ENCODE measurements at places on chromosomes 1 and 21. TPM values are rescaled to one million over a fixed set of nuclear protein-coding genes. Genes with fewer than 3 reads are reported as not detected.

Gene IRF2BP2
- 113 TPM for total RNA-seq

Gene FCGR1A
- total RNA-seq, result 0.30 TPM

Gene NBPF10
- 1.1 TPM for total RNA-seq

- no peak overlapping the region for H3K27ac ChIP-seq
- DNase-seq, result no peak
Measured at GRCh38 chr1:50196081-50196480, 87.4 kb downstream of the ELAVL4 start.

DNA sequence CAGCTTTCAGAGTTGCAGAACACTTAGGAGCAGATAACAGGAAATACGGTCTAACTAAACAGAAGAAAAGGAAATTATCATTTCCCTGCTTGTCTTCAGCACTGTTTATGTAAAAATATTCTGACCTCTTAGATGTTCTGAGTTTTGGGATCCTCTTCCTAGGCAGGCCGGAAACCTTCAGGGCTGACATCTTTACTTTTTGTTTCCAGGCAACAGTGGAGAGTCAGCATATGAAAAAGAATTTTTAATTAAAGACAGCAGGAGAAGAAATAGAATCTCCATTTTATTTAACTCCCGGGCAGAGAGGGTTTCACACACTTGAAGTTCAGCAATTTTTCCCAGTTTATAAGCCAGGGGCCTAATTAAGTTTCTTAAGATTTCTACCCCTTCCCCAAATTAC is 5.1 kb upstream of the RIPPLY3 start:
- H3K36me3 ChIP-seq, result no peaks in the 10 kb centered on the region
- peaks cover 42% of the 10 kb centered on the region for H3K27me3 ChIP-seq
- no peak overlapping the region for H3K27ac ChIP-seq
- no peak overlapping the region for H3K4me3 ChIP-seq

DNA sequence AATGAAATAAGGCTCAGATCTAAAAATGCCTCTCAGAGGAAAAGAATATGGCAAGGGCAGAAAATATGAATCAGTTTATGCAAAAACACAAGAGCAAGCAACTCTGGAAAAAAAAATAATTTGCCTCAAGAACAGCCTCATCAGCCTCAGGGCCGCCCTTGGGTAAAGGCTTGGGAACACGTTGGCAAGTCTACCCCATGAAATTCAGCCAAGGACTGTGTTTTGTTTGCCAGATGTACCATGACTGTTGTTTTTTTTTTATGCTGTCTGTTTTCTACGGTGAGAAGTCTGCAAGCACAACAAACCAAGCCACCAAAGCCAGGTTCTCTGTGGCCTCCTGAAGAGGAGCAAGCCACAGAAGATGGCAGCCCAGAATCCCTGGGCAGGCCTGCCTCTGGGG is 18.0 kb downstream of the HHIPL2 start:
- no peak for DNase-seq
- no peak overlapping the region for H3K27ac ChIP-seq

DNA sequence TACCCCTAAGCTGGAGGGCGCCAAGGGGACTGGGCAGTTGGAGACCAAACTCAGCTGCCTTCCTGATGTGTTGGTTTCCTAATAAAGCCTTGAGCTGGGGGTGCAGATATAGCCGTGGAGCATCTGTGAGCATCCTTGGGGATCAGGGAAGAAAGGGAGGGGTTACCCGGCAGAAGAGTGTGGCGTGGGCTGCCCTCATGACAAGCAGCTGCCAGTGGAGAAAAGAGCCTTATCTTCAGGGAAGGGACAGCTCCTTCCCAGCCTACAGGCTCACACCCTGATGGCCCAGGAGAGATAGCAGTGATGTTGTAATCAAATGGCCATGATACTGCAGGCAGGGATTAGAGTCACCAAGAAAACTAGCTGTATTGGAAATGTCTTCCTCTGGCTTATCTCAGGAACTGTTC is 10.8 kb upstream of the NFASC start:
- DNase-seq, result no peak
- no peaks in the 10 kb centered on the region for H3K36me3 ChIP-seq
- H3K27me3 ChIP-seq, result no peaks in the 10 kb centered on the region
- no peak overlapping the region for H3K4me3 ChIP-seq
- H3K27ac ChIP-seq, result no peak overlapping the region

DNA sequence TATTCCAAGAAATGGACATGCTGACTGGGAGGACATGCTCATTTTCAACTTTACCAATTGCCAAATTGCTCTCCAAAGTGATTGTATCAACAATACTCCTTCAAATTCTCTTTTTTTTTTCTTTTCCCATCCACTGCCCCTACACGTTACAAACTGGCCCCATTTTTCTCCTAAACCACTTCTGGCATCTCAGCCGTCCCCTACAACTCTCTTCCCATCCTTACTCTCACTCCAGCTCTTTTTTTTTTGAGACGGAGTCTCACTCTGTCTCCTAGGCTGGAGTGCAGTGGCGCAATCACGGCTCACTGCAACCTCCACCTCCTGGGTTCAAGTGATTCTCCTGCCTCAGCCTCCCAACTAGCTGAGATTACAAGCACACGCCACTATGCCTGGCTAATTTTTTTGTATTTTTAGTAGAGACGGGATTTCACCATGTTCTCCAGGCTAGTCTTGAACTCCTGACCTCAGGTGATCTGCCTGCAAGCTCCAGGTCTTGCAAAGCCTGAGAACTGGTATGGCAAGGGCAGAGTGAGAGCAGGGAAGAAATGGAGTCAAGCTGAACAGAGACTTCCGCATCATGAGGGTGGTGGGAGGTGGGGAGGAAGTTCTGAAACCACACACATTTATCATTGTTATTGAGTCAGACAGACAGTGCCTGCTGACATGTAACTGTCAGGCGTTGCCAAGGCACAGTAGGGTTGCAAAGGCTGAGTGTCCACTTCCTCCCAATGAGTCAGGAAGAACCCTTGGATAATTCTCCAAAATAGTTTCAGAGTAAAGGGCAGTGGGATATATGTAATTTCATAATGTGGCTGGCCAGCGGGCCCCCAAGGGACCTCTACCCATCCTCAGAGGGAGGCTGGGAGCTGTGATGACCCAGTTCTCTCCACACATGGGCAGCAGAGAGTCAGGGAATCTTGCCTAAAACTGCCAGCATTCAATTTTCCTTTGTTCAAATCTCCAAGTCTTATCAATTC is 17.4 kb downstream of the CELA3A start:
- H3K36me3 ChIP-seq, result no peaks in the 10 kb centered on the region
- H3K27ac ChIP-seq, result no peak overlapping the region
- H3K4me1 ChIP-seq, result no peaks in the 10 kb centered on the region

- peaks cover 11% of the 10 kb centered on the region for H3K4me1 ChIP-seq
- no peaks in the 10 kb centered on the region for H3K36me3 ChIP-seq
- no peak overlapping the region for H3K4me3 ChIP-seq
- no peak for DNase-seq
Measured at GRCh38 chr1:183239220-183239742, 53.2 kb downstream of the LAMC2 start.

DNA sequence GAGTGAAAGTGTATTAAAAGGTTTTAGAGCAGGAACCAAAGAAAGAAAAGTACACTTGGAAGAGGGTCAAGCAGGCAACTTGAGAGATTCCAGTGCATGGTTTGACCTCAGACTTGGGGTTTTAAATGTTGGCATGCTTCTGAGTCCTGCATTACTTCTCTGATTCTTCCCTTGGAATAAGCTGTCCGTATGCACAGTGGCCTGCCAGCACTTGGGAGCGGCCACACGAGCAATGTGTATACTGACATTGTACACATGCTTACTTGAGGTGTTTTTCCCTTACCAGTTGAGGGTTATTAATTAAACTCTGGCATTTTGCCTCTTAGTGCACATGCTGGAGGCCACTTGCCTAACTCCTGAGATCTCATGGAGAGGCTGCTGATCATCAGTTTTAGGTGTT is 786.6 kb upstream of the RGS18 start:
- H3K4me1 ChIP-seq, result no peaks in the 10 kb centered on the region
- H3K36me3 ChIP-seq, result no peaks in the 10 kb centered on the region
- no peak for DNase-seq
- H3K27me3 ChIP-seq, result no peaks in the 10 kb centered on the region
- H3K27ac ChIP-seq, result no peak overlapping the region
- no peak overlapping the region for H3K4me3 ChIP-seq
